ENCODE measurements at places on chromosomes 13 and 19.

DNA sequence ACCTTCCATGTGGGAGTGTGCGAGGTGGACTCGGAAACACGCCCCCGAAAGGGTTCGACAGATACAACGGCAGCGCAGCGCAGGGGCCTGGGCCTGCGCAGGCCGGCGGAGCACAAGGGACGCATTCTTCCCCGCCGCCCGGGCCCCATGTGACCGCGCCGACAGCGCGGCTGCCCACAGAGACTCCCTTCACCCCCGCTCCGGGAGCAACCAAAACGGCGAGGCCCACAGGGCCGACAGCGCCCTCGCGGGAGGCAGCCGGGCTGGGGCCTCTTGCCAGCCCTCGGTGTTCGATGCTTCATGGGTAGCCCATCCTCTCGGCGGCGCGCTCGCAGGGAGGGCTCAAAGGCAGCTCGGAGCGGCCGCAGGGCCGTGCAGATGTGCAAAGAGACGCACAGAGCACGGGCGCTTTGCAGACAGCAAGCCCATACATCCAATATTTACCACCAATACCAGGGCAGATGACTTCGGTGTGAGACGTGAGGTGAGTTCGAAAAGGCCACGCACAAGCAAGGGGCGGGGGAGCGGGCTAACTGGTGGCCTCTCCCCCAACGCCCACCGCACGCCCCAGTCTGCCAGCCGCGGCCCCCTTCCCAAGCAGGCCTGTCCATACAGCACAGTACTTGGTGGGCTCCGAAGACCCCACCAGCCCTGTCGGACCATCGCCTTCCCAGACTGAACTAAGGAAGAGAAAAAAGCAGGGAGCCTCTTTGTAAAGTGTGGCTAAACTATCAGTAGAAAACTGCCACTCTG, 89.9 kb downstream of the CRYL1 start:
- no peak for DNase-seq

- DNase-seq = peak; percentile 47
Measured at GRCh38 chr13:39676315-39676876, 20.9 kb downstream of the COG6 start.

DNA sequence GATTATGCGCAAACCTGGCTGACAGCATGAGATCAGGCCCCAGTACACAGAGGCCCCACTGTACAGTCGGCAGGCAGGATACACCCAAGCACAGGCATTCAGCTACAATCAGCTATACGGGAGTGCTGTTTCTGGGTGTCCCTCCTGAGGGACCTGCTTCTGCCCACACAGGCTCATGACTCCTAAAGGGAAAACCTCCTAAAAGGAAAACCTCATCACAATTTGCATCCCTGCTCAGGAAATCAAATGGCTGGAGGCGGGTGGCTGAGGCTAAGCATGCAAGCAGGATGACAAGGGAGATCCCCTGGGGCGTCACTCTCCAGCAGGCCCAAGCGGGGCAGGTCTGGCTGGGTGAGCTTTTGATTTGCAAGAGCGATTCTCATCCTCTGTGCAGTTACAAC, 99.8 kb downstream of the CRYL1 start:
- DNase-seq = no peak

DNA sequence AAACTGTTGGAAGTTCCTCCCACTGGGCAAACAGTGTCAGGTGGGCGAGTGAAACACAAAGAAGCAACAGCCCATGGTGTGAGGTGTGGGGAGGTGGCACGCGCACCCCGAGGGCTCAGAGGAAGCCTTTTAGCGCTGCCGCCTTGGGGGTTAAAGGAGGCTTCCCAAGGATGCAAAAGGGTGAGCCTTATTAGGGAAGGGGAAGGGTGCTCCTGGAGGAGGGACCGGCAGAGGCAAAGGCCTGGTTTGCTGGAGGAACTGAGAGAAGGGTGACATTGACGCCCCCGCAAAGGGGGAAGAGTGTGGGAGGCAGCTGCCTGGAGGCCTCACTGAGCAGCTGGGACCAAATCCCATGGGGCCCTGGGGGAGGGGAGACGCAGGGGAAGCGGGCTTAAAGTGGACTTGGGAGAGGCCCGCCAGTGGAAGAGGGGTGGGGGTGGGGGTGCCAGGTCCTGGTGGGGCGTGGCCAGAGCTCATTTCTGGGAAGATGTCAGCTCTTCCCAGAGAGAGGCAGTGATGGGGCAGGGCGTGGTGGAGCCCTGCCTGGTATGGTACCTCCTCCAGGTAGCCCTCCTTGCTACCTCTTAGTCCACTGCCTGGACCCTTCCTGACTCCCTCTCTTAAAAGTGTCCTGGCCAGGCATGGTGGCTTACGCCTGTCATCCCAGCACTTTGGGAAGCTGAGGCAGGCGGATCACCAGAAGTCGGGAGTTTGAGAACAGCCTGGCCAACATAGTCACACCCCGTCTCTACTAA, 12.0 kb upstream of the FCHO1 start:
- DNase-seq = no peak

DNA sequence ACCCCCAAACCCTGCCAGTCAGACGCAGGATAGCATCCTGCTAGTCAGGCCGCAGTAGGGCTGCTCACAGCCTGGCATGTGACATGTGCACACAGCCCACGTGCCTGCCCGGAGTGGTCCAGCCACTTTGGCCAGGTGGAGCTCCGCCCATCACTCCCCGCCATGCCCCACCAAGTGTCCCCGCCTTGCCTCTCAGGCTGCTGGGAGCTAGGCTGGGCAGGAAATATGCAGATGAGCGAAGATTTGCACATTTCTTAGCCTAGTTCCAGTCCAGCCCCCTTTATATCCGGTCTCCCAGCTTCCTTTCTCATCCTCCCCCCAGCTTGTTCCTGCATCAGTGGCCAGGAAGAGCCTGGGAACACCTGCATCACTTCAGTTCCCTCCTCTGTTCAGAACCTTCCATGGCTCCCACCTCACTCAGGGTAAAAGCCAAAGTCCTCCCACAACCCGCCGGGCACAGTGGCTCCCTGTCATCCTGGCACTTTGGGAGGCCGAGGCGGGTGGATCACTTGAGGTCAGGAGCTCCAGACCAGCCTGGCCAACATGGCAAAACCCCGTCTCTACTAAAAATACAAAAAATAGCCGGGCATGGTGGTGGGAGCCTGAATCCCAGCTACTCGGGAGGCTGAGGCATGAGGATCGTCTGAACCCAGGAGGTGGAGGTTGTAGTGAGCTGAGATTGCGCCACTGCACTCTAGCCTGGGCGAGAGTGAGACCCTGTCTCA, 2.3 kb upstream of the DOCK6 start:
- DNase-seq = peak; percentile 7

GRCh38 chr13:39051157-39051556, 12.9 kb downstream of the NHLRC3 start:
- peak; percentile 15 for DNase-seq

DNA sequence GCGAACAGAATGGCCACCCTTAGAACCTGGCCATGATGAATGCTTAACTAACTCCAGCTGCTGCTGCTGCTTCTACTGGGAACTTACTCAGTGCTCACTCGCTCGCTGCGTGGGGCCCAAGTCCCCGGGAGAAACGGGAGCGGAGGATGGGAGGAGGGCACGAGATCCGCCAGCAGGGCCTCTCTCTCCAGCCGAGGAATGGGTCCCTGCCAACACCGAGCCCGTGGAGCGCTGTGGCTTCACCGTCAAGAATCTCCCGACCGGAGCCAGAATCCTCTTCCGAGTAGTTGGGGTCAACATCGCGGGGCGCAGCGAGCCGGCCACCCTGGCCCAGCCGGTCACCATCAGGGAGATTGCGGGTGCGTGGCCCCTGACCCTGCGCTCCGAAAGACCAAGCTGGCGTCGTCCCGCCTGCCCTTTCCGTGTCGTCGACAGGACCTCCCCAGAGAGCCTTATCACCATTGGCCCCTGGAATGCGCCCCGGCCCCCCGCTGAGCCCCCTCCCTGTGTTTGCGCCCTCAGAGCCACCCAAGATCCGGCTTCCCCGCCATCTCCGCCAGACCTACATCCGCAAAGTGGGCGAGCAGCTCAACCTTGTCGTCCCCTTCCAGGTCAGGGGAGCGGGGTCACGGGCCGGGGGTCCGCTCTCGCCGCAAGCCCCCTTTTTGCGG, 17.8 kb upstream of the EMC10 start:
- DNase-seq = no peak
